GF-D8 (cell line): ENCODE measurements at places on chromosomes 7 and 10.

DNA sequence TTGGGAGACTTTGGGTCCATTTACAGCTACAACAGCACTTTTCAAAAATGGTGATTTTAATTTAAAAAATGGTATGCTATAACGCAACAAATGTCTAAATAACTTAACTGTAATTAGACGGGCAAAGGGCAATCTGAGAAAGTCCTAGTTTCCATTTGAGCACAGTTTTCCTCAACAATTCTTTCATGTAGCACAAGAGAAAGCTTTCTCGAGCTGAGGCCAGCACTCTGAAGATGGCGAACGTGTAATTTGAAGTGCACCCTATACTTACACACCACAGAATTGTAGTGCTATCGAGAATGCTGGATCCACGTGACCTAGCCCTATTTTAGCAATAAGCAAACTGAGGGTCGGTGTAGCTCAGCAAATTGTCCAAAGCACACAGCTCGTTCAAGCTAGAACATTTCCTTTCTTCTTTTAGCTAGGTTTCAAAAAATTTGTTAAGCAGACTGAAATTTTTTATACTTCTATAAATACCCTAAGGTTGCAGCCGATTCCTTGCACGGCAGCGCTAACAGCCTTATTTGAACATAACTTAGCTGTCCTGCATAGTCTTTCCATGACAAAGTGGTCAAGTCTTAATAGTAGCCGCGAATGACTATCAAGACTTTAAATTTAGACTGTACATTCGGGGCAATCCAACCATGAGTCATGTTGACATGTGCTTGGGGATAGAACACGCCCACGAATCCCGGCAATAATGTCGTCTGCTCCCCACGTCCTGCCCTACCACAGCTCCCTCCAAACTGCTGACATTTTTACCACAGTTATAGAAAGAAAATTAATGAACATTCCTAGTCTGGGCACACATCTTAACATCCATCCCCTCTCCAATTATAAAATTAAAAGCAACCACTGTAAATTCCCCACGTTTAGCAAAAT lies 10.0 kb downstream of the KLF6 start:
- DNase-seq, result no peak

DNA sequence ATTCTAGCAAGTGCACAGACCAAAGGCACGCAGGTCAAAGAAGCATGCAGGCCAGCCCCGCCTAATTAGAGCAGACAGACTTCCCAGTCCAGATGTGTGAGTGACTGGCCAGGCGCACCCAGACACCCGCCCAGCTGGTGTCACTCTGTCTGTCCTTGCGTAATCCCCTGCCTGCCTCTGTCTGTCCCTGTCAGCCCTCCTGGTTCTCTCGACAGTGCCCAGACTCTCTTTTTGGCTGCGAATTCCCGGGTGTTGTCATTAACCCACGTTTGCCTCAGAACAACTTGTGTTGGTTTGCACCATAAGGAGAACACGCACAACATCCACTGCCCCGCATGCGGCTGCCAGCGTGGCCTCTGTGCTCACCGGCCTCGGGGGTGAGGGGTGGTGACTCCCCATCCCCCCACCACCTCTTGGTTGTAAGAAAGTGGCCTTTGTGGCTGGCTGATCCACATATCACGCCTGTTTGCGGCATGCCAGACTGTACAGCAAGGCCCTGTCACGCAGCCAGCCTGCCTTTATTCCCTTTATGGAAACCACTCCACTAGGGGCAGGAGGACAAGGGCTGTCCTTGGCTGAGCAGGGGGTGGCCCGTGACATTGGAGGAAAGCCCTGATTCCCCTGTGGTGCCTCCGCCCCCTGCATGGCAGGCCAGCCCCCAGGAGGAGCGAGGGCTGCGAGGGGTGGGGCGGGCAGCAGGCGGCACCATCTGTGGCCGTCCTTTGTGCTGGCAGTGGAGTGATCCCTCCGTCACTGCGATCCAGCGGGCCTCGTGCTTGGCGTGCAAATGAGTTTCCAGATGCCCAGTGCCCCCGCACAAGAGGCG lies 72.8 kb upstream of the PPIF start:
- peak; percentile 73 for DNase-seq

DNA sequence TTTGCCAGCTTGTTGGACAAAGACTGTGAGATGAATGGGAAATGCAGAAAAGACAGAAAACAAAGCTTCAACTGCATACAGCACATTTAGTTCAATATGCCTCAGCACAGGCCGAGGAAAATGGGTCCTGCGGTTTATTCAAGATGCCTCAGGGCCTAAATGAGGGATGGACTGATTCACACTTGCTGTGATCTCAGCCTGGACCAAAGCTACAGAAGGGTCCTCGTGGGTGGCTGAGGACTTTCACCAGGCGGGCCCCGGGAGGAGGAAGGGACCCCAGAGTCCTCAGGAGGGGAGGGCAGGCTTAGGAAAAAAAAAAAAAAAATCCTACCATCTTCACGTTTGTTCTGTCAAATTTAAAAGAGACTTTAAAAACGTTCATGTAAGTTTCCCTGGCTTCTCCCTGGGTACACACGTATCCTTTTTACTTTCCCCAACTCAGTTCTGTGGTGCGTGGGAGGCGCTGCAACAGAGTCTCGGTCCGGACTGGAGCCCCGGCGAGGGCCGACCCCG lies 624 bp upstream of the ZNF783 start:
- DNase-seq, result no peak

GRCh38 chr7:33039903-33040292 lies 22.7 kb downstream of the NT5C3A start:
- no peak for DNase-seq

- no peak for DNase-seq
These were observed 340.9 kb upstream of the PCDH15 start for GRCh38 chr10:55141892-55142291.

- DNase-seq, result no peak
These were observed 12.8 kb upstream of the FMC1 start for GRCh38 chr7:139328375-139328774.

GRCh38 chr10:3422282-3422681 lies 249.7 kb upstream of the PITRM1 start:
- DNase-seq, result no peak

DNA sequence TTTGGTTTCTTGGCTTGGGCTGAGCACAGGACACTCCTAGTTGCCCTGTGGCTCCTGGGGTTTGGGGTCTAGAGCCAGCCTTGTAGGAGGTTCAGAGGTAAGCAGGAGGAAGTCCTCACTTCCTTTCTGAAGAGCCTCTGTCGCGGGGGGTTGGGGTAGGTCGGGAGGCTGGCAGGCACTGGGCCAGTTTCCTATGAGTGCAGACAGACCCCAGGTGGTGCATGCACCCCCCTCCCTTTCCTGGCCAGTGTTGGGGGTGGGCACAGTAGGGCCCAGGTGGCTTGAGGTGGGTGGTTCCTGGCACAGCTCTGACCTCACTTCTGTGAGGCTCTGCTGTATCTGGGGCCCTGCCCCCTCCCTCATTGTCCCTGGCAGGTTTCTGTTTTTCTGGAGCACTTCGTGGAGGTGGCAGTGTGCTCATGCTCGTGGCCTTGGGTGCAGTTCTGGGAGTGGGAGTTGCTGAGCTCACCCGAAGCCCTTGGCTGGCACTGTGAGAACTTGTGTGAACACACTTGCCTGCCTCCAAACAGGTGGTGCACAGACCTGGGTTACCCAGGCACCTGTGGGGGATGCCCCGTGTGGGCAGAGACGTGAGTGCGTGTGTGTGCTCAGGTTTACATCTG lies 1.8 kb downstream of the PALD1 start:
- peak; percentile 52 for DNase-seq

- DNase-seq, result no peak
These were observed 35.5 kb downstream of the TASOR2 start for GRCh38 chr10:5720182-5720581.

DNA sequence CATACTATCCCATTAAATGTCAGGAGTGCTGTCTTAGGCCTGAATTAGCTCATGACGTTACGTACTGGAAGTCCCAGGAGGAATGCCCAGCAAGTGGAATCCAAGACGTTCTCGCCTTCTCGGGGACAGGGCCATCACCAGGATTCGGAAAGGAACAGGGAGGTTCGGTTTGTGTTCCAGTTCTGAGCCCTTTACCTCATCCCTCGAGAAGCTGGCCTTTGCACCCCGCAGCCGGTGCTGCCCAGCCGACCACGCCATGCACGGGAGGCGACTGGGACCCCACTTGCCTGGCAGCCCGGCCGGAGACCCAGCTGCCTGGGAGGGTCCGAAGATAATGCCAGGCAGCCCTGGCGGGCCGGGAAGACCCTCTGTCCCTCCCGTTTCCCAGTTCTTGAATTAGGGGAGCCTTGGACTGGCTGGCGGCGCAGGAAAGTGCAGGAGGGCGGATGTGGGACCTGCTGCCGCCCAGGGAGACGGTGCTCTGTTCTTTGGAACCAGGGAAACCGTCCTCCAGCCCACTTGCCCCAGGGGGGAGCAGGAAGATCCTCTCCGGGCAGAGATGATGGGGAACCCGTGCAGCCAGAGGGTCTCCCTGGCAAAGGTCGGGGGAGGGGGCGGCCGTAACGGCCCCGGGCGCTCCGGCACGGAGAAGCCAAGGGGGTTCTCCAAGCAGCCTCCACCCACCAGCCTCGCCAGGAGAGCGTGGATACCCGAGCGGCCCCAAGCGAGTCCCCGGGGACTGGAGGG lies 671 bp upstream of the CHST3 start:
- no peak for DNase-seq
